ENCODE measurements at places on chromosomes 16 and 17.

- DNase-seq, result no peak
These were observed 26.3 kb downstream of the ZZEF1 start for GRCh38 chr17:4116516-4116915.

DNA sequence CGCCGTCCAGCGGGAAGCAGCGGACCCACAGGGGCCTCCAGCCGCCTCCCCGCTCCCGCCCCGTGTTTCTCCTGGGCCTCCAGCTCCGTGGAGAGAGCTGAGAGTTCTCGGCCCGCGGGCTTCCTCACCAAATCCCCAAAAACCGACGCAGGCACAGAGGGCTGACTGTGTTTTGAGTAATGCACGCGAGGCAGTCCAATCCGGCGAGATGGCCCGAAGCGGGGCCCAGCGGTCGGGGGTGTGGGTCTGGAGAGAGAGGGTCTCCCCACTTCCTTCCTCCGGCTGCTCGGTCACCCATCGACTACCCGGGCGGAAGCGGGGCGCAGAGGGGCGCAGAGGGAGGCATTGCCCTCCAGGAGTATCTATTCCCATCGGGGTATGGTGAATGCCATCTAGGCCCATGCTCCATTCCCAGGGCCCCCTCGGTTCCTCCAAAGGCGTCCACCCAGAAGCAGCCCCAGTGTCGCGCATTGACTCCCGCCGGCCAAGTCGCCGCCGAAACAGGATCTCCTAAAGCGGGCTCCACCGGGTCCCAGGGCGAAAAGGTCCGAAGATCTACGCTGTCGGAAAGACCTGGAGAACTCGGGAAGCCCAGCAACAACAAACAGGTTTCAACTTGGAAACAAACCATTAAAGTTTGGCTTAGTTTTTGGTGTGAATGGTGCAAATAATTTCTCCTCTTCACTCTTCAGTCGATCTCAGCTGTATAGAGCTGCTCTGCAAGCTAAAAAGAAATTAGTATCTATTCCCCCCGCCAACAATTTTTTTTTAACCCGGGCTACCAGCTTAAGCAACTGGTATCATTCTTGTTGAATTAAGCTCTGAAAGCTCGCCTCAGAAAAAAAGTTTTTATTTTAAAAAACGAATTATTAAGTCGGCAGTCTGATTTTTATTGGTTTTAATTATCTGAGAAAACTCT is 19.2 kb upstream of the HOXB13 start:
- DNase-seq, result no peak

DNA sequence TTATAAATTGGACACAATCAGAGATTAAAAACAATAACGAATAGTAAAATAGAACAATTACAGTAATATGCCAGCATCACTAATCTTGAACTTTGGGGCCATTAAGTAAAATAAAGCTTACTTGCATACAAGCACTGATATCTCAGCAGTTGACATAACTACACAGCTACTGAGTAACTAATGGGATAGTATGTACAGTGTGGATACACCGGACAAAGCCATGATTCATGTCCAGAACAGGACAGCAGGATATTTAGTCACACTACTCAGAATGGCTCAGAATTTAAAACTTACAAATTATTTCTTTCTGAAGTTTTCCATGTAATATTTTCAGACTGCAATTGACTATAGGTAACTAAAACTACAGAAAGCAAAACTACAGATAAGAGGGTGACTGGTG is 427.5 kb downstream of the CDH13 start:
- peak; percentile 27 for DNase-seq

- DNase-seq, result peak; percentile 87
These were observed 18.0 kb downstream of the C17orf67 start for GRCh38 chr17:56815711-56816110.

DNA sequence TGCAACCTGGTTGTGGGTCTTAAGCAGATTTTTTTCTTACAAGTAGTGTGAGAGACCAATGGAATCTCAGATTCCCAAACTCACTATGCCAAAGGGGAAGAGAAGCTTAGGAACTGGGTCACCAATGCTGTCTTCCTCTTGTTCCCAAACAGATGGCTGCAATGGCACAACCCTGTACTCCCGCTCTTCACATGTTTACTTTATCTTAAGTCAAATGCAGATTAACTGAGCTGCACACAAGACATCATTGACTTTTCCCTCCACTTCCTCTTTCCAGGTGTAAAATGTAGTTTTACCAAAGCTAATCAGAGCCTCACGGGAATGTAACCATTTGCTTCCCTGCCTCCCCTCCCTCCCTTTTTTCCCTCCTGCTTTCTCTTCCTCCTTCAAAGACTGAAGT is 14.4 kb upstream of the CD300E start:
- no peak for DNase-seq
